ENCODE measurements at places on chromosomes 6 and 20.

- DNase-seq: peak; percentile 79
Measured at GRCh38 chr6:16690608-16691142, 70.6 kb downstream of the ATXN1 start.

GRCh38 chr6:793261-793660 lies 100.3 kb upstream of the EXOC2 start:
- DNase-seq: no peak

- DNase-seq: peak; percentile 61
Measured at GRCh38 chr6:116217069-116217468, 36.8 kb downstream of the TSPYL4 start.

DNA sequence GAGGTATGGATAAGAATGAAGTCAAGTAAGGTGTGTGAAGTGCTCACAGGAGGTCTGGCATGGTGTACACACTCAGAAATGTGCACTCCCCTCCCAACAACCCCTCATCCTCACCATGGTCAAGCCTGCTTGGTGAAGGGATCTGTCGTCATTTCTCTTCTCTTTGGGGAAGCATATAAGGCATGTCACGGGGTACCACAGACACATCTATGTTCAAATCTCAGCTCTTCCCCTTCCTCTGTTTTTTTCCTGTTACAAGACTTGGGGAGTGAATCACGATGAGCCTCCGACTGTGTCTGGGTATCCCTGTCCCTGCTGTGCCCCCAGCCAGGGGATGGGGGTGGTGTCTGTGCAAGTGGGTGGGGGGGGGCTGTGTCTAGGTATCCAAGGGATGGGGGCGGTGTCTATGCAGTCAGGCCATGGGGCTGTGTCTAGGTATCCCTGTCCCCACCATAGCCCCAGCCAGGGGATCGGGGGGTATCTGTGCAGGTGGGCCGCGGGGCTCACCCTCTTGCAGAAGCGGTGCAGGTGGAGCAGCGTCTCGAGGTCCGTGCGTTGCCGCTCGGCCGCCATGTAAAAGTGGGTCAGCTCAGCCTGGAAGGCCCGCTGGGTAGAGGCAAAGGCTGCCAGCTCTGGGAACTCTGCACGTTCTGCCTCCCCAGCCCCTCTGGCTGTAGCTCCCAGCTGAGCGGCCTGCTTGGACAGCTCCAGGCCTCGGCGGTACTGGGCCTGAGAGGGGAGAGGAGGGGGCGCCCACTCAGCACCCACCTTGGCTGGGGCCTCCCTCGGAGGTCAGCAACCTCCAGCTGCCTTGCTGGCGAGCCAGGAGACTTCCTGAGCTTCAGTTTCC lies 43.6 kb downstream of the KIAA1755 start:
- no peak for DNase-seq

GRCh38 chr6:139334806-139335446 lies 39.5 kb downstream of the CITED2 start:
- peak; percentile 91 for DNase-seq

Measured in epithelial cell of esophagus (primary cell).